Tracheal epithelial cell (primary cell): ENCODE measurements at places on chromosomes 12 and 14. TPM values are rescaled to one million over a fixed set of nuclear protein-coding genes. Genes with fewer than 3 reads are reported as not detected.

The AQP2 gene
- under 0.01 TPM in 1 of 2 replicates, not detected in the other for total RNA-seq

The FAM90A1 gene
- under 0.01 and 0.21 TPM in 2 replicates for total RNA-seq

The MYO1A gene
- total RNA-seq, result under 0.01 TPM in 2 replicates

The PTGDR gene
- total RNA-seq, result under 0.01 TPM in 1 of 2 replicates, not detected in the other

The P2RX2 gene
- not detected in 2 replicates for total RNA-seq

The PYGL gene
- total RNA-seq, result 110 and 112 TPM in 2 replicates

The NEUROD4 gene
- total RNA-seq, result not detected in 2 replicates
